Right forelimb (tissue), 1 donor: ENCODE measurements at places on chromosomes 3 and 15.
A peak's percentile ranks its signal among the peaks of the same experiment; 100 is the strongest.

DNA sequence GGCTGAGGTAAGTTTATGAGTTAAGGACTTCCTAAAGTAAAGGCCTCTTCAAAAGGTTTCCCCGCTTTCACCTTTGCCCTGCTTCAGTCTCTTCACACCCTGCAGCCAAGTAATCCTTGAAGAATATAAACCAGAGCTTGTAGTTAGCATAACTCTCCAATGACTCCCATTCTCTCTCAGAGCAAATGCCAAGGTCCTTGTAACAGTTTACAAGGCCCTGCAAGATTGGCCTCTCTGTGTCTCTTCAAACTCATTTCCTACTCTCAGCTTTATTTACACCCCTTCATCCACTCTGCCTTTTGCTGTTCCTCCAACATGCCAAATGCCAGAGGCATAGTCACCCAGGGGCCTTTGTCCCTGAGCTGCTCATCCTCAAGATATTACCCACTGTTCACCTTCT is 60.5 kb upstream of the MME start:
- DNase-seq, result no peak

- DNase-seq, result no peak
Observed at GRCh38 chr3:134802428-134803050, 7.5 kb downstream of the EPHB1 start.

- DNase-seq, result no peak
Observed at GRCh38 chr15:47363653-47364052, 353.7 kb upstream of the SEMA6D start.

GRCh38 chr3:137259701-137260100 is 301.9 kb downstream of the IL20RB start:
- DNase-seq, result no peak

DNA sequence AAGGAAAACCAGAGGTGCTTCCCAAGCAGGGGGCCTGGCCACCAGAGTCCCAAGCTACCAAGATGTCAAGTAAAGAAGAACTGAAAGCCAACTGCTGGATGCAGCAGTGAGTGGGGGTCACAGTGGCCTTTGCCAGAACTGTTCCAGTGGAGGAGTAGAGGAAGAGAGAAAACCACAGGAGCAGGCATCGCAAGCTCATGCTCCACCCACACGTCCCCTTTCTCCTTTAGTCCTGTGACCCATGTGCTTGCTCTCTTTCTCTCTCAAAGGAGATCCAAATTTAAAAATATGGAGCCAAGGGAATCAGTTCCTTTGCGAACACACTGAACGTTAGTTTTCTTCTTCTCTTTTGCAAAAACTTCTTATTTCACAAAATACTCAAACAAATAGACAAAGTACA is 12.4 kb upstream of the ABHD2 start:
- no peak for DNase-seq

- DNase-seq, result no peak
Observed at GRCh38 chr3:150333477-150333876, 74.6 kb upstream of the TSC22D2 start.

DNA sequence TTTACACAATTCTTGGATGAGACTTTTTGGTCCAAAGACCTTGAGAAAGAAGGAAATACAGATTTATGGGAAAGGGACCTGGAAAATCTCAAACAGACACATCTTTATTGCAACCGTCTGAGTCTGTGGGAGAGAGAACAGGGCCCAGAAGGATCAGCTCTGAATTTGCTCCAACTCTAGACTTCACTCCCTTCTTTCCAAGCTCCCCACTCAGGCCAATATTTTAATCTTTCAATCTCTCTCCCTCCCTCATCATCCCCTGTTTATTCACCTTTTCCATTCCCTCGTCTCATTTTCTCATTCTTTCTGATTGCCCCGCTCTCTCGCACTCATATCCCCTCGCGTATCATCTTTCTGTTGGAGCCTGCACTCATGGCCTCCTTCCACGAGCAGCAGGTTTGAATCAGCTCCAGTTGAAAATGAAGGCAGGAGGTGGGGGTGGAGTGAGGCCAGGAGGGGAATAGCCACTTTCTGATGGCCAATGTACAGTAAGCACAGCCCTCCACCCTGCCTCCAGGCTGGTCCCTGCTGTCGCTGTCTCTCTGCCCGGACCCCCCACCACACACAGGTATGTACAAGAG is 63.6 kb upstream of the BOC start:
- peak; percentile 92 for DNase-seq

DNA sequence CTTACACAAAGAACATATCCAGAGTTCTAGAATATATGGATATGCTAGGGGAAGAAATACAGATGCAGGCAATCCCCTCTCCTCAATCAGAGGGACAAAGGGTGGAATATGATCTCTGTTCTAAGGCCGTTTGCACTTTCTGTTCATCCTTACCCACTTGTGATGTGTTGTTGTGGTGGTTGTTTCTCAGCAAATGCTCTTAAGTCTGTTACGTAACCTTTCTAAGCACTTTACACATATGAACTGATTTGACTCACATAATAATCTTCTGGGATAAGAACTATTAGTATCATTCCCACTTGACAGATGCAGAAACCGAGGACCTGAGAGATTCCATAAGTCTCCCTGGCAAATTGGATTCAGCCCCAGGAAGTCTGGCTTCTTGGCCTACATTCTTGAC is 40.5 kb downstream of the NGRN start:
- DNase-seq, result no peak

- no peak for DNase-seq
Observed at GRCh38 chr3:101702726-101703125, 16.2 kb upstream of the RPL24 start.

- DNase-seq, result no peak
Observed at GRCh38 chr15:98530570-98530969, 117.8 kb upstream of the IGF1R start.

DNA sequence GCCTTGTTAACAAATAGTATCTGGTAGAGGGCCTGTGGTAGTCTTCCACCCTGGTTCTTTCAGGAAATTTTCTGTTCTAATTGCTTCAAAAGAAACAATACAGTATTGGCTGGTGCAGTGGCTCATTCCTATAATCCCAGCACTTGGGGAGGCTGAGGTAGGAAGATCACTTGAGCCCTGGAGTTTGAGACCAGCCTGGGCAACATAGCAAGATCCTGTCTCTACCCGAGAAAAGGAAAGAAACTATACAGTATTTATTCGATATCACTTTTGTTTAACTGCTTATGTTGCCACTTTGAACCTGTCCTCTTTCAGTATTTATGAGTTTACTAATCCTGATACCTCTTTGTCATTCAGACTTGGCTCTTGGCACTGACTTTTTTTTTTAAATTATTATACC is 4.5 kb downstream of the MKRN2 start:
- no peak for DNase-seq

DNA sequence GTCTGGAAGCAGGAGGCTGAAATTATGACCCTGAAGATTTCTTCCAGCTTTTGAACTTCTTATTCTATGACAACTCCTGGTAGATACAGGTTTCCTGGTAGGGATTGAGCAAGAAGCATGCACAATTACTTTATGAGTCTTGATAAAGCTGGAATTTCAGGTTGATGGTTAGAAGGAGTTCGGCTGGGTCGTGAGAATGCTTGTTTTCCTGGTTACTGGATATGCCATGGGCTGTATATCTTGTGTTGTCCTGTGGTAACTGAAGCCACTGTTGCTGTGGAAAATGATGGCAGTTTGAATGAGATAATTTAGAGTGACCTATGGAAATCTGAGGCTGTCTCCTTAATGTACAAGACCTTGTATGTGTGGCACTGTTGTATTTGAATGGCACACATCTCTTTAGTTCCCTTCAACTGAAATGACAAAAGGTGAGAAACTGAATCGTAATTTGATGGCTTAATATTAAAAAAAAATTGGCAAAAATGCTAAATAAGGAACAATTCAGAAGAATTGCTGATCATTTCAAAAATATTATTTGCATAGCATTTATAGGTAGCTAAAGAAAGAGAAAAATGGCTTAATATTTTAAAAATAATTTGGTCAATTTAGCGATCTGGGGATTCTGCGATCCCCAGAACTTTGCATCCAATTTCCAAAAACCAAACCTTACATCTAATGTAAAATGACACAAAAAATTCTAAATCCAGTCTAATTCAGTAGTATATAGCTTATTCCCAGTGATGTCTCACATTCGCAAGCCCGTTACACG is 1.1 kb upstream of the UBE2E1 start:
- DNase-seq, result no peak

- no peak for DNase-seq
Observed at GRCh38 chr15:32877252-32878019, 159.6 kb downstream of the GREM1 start.

- DNase-seq, result no peak
Observed at GRCh38 chr3:186182850-186183249, 74.0 kb upstream of the ETV5 start.

GRCh38 chr3:155701882-155702465 is 42.9 kb downstream of the PLCH1 start:
- no peak for DNase-seq

- DNase-seq, result no peak
Observed at GRCh38 chr15:43249699-43250203, 17.0 kb downstream of the TGM5 start.

DNA sequence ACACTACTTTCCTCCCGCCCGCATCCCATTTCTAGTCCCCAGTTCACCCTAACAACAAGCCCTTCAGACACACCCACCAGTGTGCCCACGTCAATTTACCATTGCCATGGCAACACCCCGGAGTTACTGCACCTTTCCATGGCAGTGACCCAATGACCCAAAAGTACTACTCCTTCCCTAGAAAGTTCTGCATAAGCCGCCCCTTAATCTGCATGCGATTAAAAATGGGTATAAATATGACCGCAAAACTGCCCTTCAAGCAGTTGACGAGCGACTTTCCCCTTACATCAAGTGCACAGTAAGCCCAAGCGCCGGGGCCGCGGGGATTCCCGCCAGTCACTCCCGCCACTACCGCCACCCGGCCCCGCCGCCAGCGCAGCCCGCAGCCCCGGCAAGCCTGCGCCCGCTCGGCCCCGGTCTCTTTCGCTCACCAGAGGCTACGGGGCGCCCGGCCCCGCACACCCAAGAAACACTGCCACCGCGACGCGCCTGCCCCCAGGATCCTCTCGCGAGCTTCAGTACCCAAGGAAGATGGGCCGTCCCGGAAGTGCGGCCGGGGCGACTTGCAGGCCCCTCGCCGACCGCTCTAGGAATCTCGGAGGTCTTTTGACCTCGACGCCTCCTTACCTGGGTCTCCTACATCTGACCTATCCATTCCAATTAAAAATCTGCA is 27.2 kb upstream of the ZNF502 start:
- DNase-seq, result peak; percentile 86

GRCh38 chr3:55742022-55742831 is 255.1 kb upstream of the WNT5A start:
- no peak for DNase-seq

GRCh38 chr15:66574596-66574950 is 8.8 kb upstream of the LCTL start:
- DNase-seq, result no peak

DNA sequence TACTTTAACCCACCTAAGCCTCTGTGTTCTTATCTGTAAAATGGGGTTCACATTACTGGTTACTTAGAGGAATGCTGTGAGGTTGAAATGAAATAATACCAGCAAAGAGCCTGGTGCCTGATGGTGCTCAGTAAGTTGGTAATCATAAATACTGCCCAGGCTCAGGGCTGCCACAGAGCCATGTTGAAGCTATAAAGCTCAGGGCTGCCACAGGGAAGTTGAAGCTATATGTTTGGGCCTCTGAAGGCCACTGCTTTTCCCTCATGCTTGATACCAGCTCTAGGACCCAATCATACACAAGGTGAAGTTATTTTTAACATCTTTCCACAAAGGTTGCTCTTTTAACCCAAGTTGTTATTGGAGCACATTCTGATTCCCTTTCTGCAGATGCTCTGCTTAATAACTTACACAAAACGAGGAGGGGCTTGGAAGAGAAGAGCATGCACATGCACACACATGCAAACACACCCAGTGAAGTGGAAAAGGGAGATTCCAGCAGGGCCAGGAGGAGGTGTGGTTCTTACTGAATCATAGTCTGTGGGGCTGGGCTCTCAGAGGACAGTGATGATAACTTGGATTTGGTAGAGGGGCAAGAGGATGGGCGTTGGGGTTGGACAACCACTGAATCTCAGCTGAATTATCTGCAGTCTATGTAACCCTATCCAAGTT is 17.4 kb downstream of the PARP14 start:
- no peak for DNase-seq

DNA sequence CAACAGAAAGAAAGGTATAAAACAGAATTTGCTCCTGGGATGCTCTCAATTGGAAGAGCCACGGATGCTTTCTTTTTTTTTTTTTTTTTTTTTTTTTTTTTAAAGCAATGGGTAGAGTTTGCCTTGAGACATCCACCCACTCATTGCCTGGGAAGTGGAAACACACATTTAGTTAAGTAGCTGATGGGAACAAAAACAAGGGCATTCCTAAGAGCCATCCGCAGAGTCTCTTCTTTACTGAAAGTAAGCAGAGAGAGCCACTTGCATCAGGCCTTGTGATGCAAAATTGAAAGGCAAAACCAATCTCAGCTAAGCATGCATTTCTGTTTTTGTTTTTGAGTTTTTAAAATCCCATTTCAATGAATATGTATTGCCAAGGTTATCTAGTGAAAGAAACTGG is 787.9 kb upstream of the LMCD1 start:
- no peak for DNase-seq

DNA sequence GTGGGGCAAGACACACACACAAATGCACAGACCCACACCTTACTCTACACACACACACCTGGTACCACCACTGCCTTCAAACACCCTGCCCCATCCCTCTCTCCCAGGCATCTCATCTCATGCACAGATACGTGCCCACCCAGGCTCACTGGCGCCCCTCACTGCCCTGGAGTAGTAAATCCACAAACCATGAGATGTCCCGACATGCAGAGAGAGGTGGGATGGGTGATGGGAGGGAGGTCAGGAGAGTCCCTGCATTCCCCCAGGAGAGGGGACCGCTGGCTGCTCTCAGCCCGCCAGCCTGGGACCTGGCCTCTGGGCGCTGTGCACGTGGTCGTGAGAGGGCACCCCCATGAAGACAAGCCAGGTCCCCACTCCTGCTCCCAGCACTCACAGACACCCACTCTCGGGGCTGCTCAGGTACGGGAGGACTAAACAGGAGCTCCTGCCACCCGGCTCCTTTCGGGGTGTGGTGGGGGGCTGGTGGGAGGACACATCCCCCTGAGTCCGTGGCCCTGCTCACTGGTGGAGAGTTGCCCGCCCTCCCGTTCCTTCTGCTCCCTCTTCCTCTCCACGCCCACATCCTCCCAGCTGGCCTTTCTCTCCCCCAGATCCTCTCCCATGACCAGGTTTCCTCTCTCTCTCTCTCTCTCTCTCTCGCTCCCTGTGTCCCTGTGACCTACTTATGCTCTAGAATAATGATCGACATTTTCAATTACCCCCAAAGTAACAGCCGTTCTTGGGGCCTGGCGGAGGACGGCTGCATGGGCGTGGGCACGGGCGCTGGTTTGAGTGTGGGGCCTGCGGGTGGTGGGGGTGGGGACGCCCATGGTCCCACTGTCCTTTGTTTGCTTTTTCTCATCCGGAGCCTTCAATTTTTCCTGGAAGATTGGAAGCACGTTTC is 18.9 kb upstream of the CSPG4 start:
- peak; percentile 68 for DNase-seq
